ENCODE measurements at places on chromosomes 6 and 20.

DNA sequence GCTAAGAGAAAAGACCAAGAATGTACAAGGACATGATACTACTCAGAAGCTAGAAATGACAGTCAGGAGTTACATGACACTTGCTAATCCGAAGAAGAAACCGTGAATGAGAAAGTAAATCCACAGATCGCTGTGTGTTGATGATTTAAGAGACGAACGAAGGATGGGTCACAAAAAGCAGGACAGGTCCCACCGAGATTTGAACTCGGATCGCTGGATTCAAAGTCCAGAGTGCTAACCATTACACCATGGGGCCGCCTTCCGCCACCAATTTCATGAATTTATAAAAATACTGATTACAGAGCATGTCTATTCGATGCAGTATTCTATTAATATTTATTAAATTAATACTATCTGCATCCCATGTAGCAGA lies 54.0 kb upstream of the BTN3A2 start:
- no peak for DNase-seq

DNA sequence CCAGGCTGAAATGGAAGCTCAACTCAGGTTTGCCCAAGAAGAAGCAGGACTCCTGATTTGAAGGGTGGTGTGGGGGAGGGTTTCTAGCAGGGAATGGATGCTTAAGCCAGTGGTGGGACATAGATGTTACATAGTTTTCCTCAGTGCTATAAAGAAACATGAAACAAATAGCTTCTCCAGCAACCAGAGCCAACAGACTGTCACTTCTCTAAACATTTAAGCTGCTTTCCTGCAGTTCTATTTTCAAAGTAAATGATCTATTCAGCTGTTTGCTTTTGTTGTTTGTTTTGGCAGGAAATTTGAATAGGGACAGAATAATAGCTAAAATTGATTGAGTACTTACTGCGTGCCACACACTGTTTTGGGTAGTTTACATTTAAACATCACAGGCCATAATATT lies 169.0 kb downstream of the UST start:
- DNase-seq = no peak

DNA sequence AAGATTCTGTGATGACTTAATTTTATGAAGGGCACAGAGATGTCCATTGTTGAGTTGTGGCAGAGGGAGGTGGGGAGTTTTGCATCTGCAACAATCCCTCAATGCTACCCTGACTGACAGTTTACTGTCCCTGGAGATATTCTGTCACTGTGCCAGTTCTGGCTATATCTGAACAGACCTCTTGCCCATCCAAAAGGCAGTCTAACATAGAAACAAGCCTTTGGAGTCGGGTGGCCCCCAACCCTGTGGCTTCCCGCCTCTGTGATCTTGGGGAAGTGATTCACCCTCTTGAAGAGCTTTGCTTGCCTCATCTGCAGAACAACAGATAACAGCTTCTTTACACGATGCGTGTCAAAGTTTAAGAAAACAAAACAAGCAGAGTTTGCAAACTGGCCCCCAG lies 3.8 kb upstream of the E2F1 start:
- no peak for DNase-seq

DNA sequence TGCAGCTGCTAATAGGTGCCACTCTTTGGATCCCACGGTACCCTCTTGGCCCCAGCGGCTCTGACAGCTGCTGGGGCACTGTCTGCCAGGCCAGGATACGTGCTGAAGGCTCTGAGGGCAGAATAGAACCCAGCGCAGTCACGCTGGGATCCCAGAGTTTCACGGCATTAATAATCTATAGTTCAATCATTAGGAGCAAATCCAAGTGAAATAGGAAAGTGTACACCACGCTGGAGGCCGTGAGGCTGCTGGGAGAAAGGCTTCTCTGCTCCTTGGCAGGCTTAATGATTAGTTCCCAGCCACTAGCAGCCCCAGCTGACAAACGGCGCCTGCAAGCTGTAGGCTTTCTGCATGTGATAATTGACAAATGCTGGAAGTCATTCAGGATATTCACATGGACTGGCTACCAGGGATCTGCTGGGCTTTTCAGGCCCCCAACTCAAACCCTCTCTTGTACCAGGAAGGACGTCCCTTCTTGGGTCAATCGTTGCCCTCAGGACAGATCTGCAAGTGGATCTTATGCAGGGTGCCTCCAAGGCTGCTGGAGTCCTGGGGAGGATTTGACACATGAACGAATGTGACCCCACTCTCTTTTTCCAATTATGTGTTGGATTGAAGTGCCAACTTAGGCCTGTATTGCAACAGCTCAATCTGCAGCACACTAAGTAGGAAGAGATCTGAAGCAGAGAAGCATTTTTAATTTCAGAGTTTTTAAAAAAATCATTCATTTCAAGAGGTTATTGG lies 50.1 kb upstream of the INSM1 start:
- DNase-seq = no peak

GRCh38 chr6:31750411-31751022 lies 10.7 kb downstream of the MSH5 start:
- no peak for DNase-seq

GRCh38 chr6:7267466-7268091 lies 45.4 kb downstream of the SSR1 start:
- peak; percentile 96 for DNase-seq

DNA sequence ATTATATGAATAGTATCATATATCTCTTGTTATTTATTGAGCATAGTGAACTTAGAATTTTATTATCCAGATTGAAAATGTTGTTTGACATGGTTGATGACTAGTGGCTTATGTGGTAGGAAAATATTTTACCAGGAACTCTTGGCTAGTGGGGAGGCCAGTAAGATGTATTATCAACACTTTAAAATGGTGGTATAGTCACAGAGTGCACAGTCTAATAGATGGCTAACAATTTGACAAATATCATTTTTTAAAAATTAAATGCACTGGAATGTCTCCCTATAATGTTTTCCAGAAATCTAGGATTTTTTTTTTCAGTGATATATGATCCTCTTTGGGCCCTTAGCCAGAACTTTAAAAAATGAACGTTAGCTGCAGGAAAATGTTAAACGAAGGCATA lies 26.9 kb upstream of the EYA4 start:
- DNase-seq = no peak

- DNase-seq = no peak
These were observed 2.9 kb upstream of the TFB1M start for GRCh38 chr6:155317186-155317585.

GRCh38 chr20:3595541-3595940 lies 67.7 kb downstream of the GFRA4 start:
- no peak for DNase-seq

- DNase-seq = no peak
These were observed 72.4 kb downstream of the FGD2 start for GRCh38 chr6:37077905-37078296.

- DNase-seq = no peak
These were observed 13.8 kb downstream of the UCKL1 start for GRCh38 chr20:63942250-63942951.

DNA sequence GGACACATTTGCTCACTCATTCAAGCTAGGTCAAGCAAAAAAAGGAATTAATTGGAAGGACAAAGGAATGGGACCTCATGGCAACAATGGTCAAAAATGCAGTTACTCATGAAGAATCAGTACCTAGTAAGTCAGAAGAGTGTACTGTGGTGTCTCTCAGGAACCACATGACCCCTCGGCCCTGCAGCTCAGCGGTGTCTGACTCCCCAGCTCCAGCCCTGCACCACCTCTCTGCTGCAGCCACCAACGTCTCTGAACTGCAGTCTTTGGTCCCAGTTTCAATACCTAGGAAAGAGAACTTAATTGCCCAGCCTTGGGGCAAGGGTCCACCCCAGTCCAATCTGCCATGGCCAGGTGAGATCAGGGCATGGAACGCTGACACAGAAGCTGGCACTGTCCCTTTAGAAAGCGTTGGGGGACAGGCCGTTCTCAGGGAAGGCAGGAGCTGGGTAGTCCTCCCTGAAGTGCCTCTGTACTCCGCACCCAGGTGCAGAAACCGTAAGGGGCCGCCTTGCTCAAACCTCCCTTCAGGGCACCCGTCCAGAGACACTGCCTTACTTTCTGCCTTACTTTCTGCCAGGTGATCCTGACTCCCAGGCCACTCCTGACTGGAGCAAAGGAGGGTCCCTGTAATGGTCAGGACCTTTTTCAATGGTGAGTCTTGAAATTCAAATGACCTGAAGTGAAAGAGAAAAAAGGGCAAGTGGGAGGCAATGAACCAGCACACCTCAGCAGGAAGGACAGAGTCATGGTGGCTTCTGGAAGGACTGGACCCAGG lies 13.2 kb upstream of the NELFCD start:
- no peak for DNase-seq

DNA sequence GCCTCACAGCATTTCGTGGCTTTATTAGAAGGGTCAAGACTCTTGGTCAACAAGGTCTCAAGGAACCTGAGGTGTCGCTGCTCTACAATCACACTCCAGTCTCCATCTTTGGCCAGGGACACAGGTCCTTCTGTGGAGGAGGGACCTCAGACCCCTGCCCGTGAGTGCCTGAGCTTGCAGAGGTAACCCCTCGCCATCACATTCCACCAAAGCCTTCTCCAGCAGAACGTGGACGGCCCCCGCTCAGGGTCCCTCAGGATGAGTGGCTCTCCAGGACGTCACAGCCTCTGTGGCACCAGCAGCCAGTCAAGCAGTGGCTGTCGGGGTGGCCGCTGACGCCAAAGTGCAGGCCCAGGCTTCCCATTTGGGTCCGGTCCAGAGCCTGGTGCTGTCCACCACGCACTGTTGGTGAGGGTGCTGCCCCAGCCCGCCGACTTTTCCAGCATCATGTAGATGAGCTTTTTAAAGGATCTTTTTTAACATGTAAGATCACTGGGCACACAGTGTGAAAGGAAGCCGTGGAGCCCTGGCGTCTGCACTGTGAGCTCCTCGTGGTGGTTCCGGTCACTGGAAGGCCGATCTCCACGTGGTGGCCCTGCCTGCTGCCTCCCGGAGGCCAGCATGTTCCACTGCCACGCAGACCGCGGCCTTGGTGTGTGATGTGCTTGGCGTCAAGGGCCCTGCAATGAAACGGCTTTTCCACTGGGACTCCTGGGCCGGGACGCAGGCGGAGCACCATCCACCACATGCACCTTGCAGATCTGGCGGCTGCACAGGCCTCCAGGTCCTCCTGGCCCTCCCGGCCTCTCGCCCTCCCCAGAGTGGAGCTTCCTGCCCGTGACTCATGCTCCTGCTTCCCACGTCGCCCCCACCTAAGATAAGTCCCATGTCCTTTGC lies 8.3 kb upstream of the KIF25 start:
- no peak for DNase-seq

- DNase-seq = no peak
These were observed 258.9 kb downstream of the GJA1 start for GRCh38 chr6:121694389-121694788.

GRCh38 chr6:26537846-26538571 lies at the start of gene HMGN4:
TSS of gene HMGN4 (plus strand) at chr6:26538366. CDS start at chr6:26545207, 6,841 bp downstream.
- DNase-seq = peak; percentile 61

DNA sequence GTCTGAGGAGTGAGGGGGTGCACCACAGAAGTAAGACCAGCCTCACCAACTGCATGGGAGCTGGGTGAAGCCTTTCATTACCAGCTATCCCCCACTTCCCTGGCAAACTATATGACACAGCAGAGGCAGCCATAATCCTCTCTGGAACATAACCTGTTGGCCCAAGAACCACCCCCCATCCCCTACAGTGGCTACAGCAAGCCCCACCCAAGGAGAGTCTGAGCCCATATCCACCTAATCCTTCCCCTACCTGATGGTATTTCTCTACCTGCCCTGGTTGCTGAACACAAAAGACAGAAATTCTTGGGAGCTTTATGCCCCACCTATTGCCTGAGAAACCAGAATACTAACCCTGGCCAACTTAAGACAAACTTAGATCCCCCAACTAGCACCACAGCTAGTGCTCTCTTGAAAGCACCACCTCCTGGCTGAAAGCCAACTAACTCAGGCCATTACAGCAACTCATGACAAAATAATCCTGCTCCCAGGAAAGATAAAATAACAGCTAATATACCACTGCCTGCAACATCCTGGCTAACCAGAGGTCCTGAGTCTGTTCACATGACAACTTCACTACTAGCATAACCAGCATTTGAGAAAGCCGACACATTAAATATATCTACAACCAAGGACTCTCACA lies 11.2 kb downstream of the RNGTT start:
- DNase-seq = no peak

- no peak for DNase-seq
These were observed 738.2 kb downstream of the CD109 start for GRCh38 chr6:74434171-74434570.

- no peak for DNase-seq
These were observed 277.2 kb downstream of the ARHGAP18 start for GRCh38 chr6:129432738-129433137.

DNA sequence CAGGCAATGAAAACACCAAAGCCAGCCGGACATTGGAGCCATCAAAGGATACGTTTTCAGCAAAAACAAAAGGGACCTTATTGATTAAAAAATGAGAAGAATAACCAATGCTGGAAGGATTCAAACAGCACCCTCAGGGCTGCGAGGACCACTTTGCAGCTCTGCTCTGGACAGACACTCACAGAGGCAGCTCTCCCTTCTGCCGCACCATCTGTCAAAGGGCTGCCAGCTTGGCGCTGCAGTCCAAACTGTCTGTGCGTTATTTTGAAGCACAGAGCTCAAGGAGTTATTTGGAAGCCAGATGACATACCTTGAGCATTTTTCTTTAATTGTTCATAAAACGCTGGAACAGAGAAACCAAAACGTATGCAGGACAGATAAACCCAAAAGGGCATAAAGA lies 85.2 kb downstream of the KIF16B start:
- DNase-seq = no peak

- DNase-seq = no peak
These were observed 267.8 kb downstream of the BTBD9 start for GRCh38 chr6:38371881-38372280.

- no peak for DNase-seq
These were observed 8.7 kb downstream of the PMEPA1 start for GRCh38 chr20:57701090-57701489.

GRCh38 chr6:54970337-54970736 lies 123.8 kb downstream of the FAM83B start:
- DNase-seq = no peak

- no peak for DNase-seq
These were observed 26.6 kb upstream of the ILRUN start for GRCh38 chr6:34723203-34723602.

- no peak for DNase-seq
These were observed 272.9 kb downstream of the PRL start for GRCh38 chr6:22023937-22024336.

- no peak for DNase-seq
These were observed 59.8 kb downstream of the BCAS4 start for GRCh38 chr20:50854506-50855249.

DNA sequence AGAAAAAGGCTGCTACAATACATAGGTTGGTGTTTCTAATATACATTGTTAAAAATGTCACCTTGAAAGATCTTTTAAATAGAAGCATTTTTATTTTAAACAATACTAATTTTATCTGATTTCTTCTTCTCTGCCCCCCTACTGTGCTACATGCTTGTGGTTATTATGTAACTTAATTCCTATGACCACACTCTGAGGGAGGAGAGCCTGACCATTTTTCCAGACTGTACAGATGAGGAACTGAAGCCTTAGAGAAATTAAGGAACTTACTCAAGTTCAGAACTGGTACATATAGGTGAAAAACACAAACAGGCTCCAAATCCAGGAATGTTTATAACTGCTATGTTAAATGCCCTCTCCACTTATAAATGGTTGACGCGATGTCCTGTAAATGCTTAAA lies 43.4 kb upstream of the ARHGAP18 start:
- no peak for DNase-seq

All from H54 (cell line).